A673 (cell line): ENCODE measurements at places on chromosomes 16 and 17.

DNA sequence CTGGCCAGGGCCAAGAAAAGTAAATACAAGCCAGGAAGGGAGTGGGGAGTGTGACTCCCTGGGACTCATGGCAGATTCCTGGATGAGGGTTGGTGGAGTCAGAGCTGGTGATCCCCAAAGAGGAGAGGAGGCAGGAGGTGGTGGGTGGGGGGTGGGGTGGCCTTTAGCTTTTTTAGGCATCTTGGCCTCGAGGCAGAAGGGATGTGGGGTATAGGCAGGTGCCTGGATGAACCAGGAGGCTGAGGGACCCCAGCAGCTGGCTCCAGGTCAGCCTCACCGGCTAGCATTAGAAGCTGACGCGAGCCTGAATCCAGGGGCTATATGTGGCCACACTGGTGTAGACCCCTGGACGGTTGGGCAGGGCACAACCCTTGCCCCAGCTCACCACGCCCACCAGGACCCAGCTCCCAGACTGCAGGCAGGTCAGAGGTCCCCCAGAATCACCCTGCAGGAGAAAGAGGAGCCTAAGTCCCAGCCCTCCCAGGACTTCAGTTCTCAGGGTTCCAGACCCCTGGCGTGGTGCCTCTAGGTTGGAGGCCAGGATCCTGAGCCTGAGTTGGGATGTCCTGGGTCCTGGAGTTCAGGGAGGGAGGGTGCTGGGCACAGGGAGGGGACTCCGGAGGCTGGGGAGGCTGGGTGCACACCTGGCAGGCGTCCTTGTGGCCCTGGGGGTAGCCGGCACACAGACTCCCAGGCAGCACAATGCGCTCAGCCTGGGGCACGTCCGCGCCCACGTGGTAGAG lies 2.8 kb downstream of the PRSS33 start:
- H3K4me3 ChIP-seq = no peak overlapping the region
- no peaks in the 10 kb centered on the region for H3K4me1 ChIP-seq
- DNase-seq = no peak
- peaks cover 39% of the 10 kb centered on the region for H3K27me3 ChIP-seq
- H3K36me3 ChIP-seq = no peaks in the 10 kb centered on the region

GRCh38 chr17:27526604-27527002 lies 70.4 kb downstream of the KSR1 start:
- H3K27me3 ChIP-seq = no peaks in the 10 kb centered on the region
- DNase-seq = peak; percentile 30
- H3K27ac ChIP-seq = no peak overlapping the region
- H3K4me3 ChIP-seq = no peak overlapping the region
- peaks cover 38% of the 10 kb centered on the region for H3K4me1 ChIP-seq

DNA sequence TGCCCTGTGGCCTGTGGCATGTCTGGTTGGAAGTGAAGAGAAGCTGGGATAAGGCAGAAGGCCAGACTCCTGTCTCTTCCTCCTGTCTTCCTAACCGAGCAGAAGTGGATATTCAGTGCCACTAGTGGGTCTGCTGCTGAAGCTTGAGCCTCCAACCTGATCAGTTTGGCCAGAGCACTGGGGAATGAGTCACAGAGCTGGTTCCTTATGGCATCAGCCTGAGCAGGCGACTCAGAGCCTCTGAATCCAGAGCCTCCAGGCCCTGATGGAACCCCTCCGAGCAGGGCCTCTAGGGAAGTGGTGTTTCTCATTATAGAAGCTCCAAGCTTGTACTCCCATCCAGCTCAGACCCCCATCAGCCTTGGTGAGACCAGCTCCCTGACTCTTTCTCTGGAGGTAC lies 2.0 kb downstream of the WSCD1 start:
- no peak overlapping the region for H3K4me3 ChIP-seq
- H3K4me1 ChIP-seq = no peaks in the 10 kb centered on the region
- peaks cover 46% of the 10 kb centered on the region for H3K27me3 ChIP-seq
- H3K27ac ChIP-seq = no peak overlapping the region
- no peaks in the 10 kb centered on the region for H3K36me3 ChIP-seq

DNA sequence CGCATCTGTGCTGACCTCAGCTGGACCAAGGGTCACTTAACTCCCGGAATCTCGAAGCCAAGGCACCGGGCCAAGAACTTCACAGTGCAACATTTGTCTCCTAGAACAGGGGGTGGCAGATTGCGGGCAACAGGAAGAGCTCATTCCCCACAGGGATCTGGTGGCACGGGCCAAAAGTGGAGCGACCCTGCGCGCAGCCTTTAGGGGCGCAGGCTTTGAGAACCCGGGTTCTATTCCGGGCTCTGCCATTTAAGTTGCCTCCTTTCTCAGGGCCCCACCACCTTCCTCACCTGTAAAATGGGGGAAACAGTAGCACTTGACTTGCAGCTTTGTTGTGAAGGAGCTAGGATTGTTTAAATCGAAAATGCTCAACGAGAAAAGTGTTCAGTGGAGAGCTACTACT lies 651 bp downstream of the SHMT1 start:
- H3K4me1 ChIP-seq = no peaks in the 10 kb centered on the region
- peaks cover 15% of the 10 kb centered on the region for H3K36me3 ChIP-seq
- peak; percentile 30 for DNase-seq
- H3K27ac ChIP-seq = peak overlapping the region; percentile 80
- H3K27me3 ChIP-seq = no peaks in the 10 kb centered on the region

GRCh38 chr16:25845901-25846300 lies 154.1 kb downstream of the HS3ST4 start:
- no peaks in the 10 kb centered on the region for H3K27me3 ChIP-seq
- no peak overlapping the region for H3K27ac ChIP-seq
- DNase-seq = no peak
- H3K36me3 ChIP-seq = no peaks in the 10 kb centered on the region
